CD4-positive, alpha-beta T cell treated with Interleukin-4 for 4 hours (primary cell): ENCODE measurements at places on chromosomes 6 and 20.

DNA sequence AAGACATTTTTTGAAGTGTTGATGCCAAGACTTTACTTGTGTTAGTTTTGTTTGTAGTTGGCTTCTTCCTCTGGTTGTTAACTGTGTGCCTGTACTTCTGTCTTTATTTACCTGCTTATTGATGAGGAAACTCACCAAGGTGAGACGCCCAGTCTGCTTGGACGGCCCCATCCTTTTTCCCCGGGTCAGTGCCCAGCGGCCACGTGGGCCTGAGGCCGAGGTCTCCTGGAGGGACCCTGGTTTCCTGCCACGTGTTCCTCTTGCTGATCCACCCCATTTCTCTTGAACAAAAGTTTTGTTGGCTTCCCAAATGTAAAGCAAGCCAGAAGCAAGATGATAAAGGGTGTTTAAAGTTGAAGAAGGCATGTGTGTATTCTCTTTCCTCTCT lies 24.8 kb downstream of the DUSP22 start:
- no peak for DNase-seq

- no peak for DNase-seq
Observed at GRCh38 chr20:61115364-61116065, 136.5 kb upstream of the CDH4 start.

- DNase-seq = no peak
Observed at GRCh38 chr20:57124800-57125517, 141.5 kb downstream of the BMP7 start.

GRCh38 chr20:16360668-16361067 lies 212.6 kb downstream of the KIF16B start:
- DNase-seq = no peak

DNA sequence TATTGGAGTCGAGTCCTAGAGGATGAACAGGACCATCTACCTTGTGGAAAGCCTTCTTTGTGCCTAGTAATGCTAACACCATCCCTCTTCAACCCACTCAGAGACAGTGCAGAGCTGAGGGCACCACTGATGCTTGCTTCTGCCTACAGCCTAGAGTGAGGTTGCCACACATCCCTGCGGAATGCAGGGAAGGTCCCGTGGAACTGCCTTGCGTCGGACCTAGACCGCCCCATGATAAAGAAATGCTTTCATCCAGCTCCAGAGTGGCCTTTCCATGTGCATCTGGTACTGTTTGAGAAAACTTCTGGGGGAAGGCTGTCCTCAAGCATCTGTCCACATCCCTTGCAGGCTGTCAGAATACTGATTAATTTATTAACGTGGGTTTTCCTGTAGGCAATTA lies 168.4 kb downstream of the PHACTR1 start:
- DNase-seq = no peak

- no peak for DNase-seq
Observed at GRCh38 chr20:60297649-60298048, 339.4 kb downstream of the CDH26 start.

DNA sequence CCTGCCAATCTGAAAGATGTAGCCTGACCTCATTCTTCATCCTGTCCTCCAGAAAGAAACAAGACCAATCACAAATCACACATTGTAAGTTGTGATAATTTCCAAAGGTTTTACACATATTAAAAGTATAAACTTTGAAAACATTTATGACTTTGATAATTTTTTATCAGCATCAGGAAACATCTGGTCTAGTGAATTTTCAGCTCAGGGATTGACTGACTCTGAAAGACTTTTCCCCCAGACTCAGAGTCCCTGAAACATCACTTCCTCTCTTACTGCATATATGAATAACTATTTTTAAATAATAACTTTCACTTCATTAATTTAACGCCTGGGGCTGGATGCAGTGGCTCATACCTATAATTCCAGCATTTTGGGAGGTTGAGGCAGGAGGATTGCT lies 48.5 kb upstream of the SSTR4 start:
- no peak for DNase-seq

DNA sequence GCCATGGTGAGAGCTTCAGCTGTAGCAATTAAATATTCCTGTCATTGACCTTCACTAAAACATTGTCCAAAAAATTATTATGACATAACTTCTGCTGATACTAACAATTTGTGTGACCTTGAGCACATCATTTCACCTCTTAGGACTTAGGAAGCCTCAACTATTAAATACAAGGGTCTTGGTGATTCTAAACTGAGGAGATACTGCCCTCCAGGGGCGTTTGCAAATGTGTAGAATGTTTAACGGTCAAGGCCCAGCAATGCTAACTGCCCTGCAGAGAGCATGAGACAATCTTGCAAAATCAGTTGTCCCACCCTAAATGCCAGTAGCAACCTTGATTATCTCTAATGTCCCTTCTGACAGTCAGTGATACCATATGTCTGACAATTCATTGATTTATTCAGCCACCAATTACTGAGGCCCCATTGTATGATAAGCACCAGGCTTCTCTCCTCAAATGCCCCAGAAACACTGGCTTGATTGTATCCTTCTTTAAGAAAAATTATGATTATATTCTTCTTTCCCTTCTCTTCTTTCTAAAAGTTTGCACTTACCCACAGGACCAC lies 284.1 kb upstream of the PLN start:
- no peak for DNase-seq

DNA sequence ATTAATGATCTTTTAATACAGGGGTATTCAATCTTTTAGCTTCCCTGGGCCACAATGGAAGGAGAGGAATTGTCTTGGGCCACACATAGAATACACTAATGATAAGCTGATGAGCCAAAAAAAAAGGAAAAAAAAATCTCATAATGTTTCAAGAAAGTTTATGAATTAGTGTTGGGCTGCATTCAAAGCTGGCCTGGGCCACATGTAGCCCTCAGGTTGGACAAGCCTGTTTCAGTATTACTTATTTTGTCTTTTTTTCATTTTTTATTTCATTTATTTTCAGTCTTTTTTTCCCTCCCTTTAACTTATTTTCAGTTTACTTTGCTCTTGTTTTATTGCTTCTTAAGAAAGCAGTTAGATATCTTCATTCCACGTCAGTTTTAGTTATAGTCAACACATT lies 2171.8 kb upstream of the DEFB115 start:
- no peak for DNase-seq

DNA sequence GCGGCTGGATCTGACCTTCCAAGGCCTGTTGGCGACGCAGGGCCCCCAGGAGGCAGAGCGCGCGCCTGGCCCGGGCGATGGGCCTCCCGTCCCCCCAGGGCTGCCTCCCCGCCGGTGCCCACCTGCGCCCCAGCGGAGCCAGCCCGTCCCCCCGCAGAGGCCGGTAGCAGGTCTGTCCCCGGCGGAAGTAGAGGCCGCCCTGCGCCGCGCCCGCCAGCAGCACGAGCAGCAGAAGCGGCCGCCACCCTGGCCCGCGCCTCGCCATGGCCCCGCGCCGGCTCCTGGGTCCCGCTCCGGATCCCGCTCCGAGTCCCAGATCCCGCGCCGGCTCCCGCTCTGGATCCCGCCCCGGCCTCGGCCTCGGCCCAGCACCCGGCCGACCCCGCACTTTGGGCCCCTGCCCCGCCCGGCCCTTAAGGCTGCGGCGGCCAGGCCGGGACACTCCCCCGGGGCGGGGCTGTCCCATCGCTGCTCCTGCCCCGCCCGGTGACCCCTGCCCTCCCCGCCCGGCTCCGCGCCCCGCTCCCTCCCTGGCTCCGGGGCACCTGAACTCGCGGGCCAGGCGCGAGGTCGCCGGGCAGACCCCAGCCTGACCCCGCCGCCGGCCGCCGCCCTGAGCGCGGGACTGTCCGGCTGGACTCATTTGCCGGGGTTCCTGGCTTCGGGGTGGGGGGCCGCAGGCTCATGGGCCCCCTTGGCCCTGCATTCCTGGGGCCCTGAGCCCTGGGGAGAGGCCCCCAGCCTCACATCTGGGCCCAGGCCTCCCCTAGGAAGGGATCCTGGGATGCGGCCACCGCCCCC lies at the start of gene CTSZ:
Gene CTSZ, minus strand, starts transcription at position 391 of the 801 bp plus-strand sequence. Its CDS starts 126 bp downstream, at position 265.
- DNase-seq = peak; percentile 22

DNA sequence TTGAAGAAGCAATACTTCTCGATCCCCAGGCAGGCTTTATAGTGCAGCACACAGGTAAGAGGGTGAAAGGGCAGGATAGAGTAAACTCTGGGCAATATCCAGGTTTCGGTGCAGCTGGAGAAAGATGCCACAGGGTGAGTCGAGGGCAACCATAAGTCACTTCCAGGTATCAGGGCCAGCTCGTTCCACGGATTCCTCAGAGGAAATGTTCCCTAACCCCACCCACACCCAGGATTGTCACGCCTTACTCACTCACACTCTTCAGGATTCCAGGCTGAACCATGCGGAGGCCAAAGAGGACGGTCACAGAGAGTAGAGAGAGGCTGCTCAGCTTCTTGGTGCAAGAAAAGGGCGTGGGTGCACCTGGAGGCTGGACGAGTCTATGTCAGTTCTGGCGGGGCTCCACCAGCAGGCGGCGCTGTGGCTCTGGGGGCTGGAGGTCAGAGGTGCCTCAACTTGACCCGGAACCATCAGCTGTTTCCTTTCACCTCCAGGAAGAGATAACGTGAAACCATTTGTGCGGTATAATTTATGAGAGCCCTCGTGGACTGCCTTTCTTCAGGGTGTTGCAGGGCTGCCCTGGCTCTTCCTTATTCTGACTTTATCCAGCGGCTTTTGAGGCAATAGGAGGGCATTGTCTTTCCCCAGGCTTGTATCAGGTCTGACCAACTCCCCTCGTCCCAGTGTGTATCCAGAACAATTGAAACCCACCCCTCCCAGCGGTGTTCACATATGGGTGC lies 14.5 kb upstream of the WFDC12 start:
- peak; percentile 10 for DNase-seq

DNA sequence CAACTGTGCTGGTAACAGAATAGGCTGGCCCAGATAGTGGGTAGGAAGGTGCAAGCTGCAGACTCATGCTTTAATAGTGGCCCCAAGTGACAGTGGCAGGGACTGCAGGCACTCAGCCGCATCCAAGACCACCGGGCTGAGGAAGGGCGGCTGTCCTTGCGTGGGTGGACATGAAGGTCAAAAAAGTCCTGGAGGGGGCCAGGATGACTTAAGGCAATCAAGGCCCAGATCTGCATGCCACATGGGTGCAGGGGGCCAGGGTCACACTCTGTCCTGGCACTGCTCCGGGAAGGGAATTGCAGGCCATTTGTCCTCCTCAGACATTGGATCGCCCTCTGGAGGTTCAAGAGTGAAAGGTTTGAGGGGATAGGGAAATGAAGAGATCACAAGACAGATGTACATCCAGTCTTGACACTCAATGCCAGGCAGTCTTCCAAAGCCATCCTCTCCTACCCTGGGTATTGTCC lies 10.4 kb upstream of the VNN2 start:
- peak; percentile 18 for DNase-seq

DNA sequence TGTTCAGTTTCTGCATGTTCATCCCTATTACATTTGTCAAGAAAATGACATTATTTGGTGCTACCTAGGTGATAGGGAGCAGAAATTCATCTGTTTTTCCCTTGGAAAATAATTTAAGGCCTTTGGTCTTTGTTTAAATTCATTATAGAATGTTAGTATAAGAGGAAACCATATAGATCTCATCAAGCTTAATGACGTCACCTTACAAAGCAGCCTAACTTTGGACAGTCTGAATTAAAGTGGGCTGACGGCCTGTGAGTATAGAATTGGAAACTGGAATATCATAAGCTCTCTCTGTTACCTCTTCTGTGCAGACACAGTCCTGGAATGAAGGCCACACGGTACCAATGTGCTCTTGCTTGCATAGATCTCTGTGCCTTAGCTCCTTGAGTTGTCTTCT lies 108.1 kb downstream of the TBC1D7 start:
- DNase-seq = no peak

DNA sequence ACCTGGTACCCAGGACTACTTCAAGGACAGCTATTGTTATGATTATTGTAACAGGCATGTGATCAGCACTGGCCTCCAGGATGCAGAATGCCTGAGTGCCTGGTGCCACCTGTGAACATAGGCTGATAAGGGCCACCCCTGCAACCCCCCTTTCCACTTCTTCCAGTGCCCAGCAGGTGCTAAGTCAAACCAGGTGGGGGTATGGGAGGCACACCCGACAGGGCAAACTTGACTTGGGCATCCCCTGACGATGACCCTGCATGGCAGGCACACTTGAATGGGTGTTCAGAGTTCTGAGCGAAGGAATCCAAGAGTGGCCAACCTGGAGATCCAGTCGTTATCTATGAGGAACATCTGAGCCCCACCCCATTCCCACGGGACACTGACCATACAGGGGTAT lies 3.4 kb downstream of the ADA start:
- DNase-seq = no peak
